Activated CD4-positive, alpha-beta memory T cell treated with anti-CD3 and anti-CD28 coated beads for 36 hours (primary cell): ENCODE measurements at places on chromosomes 6 and 20. TPM values are rescaled to one million over a fixed set of nuclear protein-coding genes. Genes with fewer than 3 reads are reported as not detected.
A peak's percentile ranks its signal among the peaks of the same experiment; 100 is the strongest.

RAET1E gene
- total RNA-seq, result not detected

- H3K4me3 ChIP-seq, result peak overlapping the region; percentile 69
- no peak for DNase-seq
- no peak overlapping the region for H3K27ac ChIP-seq
- H3K36me3 ChIP-seq, result no peaks in the 10 kb centered on the region
- peaks cover 24% of the 10 kb centered on the region for H3K4me1 ChIP-seq
- peaks cover 59% of the 10 kb centered on the region for H3K27me3 ChIP-seq
Measured at GRCh38 chr6:28657381-28657768, 131.7 kb downstream of the GPX5 start.

GRCh38 chr6:137206577-137206976 lies 12.6 kb downstream of the IFNGR1 start:
- no peak overlapping the region for H3K4me3 ChIP-seq
- DNase-seq, result no peak
- H3K27me3 ChIP-seq, result no peaks in the 10 kb centered on the region
- no peak overlapping the region for H3K27ac ChIP-seq
- peaks cover 40% of the 10 kb centered on the region for H3K36me3 ChIP-seq

DNA sequence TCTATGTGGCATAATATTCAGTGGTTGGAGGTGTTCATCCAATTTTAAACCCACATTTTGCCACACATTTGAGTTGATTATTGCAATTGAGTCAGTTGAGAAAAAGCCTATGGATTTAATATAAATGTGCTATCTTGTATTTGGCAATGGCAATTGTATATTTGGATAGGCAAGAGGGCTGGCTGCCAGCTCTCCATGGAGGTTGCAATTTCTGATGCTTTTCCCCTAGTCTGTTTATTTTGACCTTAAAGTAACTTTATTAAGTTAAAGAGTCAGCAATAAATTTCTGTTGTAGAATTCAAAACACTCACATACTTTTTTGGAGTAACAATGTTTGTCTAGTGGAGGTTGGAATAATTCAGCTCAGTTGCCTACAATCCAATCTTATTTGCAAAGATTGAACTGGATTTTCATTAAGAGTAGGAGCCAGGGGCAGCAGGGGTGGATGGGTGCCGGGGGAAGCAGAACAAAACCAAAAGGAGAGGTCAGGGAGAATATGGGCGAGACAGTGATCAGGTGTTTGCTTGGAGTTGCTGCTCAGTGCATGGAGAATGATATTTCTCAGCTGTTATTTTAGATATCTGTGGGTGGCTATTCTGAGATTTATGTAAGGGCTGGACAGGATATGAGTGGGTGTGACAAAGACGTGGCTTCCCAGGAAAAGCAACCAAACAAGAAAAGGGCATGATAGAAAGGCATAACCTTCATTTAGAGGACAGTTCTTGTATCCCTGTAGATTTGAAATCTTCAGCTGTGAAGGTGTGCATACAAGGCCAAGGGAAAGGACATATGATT lies 163.0 kb downstream of the HDGFL1 start:
- no peak overlapping the region for H3K4me3 ChIP-seq
- DNase-seq, result no peak
- no peaks in the 10 kb centered on the region for H3K4me1 ChIP-seq
- H3K27me3 ChIP-seq, result no peaks in the 10 kb centered on the region

DNA sequence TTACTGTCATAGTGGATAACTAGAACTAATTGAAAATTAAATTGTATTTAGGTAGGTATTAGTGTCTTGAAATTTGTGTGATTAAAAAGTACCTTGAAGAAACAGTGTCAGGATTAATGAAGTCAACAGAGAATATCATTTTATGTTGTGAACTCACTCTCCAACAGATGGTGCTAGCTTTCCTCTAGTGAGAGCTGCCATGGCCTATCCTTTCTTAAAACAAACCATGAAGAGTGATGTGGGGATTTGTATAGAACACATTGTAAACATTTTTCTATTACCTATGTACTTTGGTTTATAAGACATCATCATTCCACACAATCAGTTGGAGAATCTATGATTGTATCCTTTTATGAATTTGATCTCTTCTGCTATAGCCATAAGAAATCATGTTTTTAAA lies 4.8 kb upstream of the SRSF12 start:
- no peak overlapping the region for H3K27ac ChIP-seq
- no peaks in the 10 kb centered on the region for H3K36me3 ChIP-seq
- H3K27me3 ChIP-seq, result peaks cover 2% of the 10 kb centered on the region
- H3K4me3 ChIP-seq, result no peak overlapping the region
- no peaks in the 10 kb centered on the region for H3K4me1 ChIP-seq
- DNase-seq, result no peak

DNA sequence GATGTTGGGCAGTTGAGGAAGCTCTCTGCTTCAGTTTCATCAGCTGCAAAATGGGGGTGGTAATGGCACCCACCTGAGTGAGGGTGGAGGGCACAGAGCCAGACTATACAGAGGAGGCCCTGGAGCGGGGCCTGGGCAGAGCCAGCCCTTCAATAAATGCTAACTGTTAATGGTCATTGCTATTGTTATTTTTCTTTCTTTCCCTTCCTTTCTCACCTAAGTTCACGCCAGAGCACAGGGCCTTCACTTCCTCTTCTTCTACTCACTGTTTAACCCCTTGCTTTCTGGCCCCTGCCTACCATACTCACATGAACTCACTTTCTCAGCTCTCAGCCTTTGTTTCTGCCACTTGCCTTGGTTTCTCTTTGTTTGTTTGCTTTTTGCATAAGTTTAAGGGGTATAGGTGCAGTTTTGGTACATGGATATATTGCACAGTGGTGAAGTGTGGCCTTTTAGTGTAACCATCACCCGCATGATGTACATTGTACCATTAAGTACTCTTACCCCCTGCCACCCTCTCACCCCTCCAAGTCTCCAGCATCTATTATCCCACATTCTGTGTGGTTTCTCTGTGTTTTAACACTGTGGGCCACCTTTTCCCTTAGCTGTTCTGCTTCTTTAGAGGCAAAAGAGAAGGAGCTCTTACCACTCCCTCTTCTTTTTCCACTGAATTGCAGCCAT lies 7.5 kb upstream of the RREB1 start:
- no peaks in the 10 kb centered on the region for H3K36me3 ChIP-seq
- no peak overlapping the region for H3K27ac ChIP-seq
- peaks cover 3% of the 10 kb centered on the region for H3K27me3 ChIP-seq
- no peak for DNase-seq

GRCh38 chr6:47376930-47377329 lies 67.2 kb upstream of the TNFRSF21 start:
- H3K27ac ChIP-seq, result no peak overlapping the region
- H3K4me3 ChIP-seq, result no peak overlapping the region
- H3K36me3 ChIP-seq, result no peaks in the 10 kb centered on the region
- H3K27me3 ChIP-seq, result peaks cover 5% of the 10 kb centered on the region

KIF13A gene
- total RNA-seq, result not detected

DNA sequence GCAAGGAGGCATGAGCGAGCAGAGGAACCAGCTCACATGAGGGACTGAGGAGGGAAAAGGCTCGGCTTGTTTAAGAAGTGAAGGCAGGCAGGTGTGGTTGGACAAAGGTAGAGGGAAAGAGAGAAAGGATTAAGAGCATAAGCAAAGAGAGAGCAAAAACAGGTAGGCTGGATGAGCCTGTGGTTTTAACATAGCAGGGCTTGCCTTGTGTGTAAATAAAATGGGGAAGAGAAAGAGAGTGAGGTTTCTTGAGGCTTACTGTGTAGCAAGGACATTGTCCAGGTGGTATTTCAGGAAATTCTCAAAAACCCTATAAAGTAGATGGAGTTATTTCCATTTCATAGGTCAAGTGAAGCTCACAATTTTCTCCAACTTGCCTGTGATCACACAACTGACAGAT lies 93.9 kb upstream of the HDAC2 start:
- no peaks in the 10 kb centered on the region for H3K4me1 ChIP-seq
- DNase-seq, result no peak
- no peak overlapping the region for H3K4me3 ChIP-seq
- H3K27me3 ChIP-seq, result peaks cover 3% of the 10 kb centered on the region

DNA sequence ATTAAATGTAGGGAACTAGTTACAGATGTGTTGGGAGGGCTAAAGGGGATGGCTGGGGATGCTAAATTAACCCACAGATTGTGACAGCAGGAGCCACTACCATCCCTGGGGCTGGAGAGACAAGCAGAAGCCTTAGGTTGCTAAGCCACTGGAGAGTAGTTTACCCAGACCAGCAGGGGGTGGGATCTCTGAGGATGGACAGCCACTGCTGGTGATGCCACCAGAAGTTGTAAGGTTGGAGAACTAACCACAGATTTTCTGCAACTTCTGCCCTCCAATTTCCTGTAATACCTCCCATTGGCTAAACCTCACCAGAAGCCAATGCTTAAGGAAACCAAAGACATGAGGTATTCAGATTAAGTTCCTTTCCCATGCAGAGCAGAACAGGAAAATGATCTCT lies 139.6 kb upstream of the NOX3 start:
- DNase-seq, result no peak
- no peak overlapping the region for H3K27ac ChIP-seq
- no peaks in the 10 kb centered on the region for H3K36me3 ChIP-seq
- no peaks in the 10 kb centered on the region for H3K4me1 ChIP-seq
- peaks cover 12% of the 10 kb centered on the region for H3K27me3 ChIP-seq

DNA sequence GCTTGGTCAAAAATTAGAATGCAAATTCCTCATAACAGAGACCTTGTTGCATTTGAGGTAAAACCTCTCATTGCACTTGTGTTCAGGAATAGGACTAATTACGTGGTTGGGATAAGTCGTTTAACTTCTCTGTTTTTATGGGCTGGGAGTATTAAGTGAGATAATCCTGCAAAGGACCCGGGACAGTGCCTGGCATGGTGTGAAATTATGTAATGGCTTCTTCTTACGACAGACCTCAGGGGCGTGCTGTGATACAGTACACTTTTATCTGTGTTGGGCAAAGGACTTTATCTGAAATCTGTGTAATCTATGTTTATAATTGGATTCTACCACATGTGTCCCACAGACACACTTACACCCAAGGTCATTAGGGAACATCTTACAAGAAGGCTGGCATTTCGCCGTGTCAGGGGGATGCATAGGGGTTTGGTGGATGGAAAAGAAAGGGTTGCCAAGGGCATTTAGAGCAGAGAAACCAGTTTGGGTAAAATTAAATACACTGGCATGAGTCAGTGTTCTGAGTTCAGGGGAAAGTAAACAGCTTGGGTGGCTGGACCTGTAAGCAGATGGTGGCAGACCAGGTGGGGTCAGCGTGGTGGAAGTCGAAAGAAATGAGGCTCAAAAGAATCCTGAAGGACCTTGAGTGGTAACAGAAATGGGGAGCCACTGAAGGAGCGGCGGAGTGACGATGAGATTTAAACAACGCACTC lies 17.2 kb upstream of the RTF2 start:
- H3K27me3 ChIP-seq, result no peaks in the 10 kb centered on the region
- peaks cover 21% of the 10 kb centered on the region for H3K36me3 ChIP-seq
- H3K4me1 ChIP-seq, result peaks cover 29% of the 10 kb centered on the region
- no peak overlapping the region for H3K4me3 ChIP-seq
- no peak overlapping the region for H3K27ac ChIP-seq
- no peak for DNase-seq
